ENCODE measurements at places on chromosomes 7 and 10. TPM values are rescaled to one million over a fixed set of nuclear protein-coding genes. Genes with fewer than 3 reads are reported as not detected.

DNA sequence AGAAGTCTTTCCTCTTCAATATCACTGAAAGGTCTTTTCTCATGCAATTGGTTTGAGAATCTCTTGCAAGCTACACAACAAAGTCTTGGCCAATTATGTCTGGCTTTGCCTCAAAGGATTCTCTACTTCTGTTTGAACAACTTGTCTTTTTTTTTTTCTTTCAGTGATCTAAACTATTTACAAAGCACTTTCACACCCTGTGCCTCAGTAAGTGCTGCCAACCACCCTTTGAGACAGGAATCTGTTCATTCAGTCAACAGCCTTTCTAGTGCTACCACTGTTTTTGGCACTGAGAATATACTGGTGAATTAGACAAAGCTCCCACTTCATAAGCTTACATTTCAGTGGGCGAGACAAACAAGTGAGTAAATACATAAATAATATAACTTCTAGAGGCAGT, 26.9 kb upstream of the SDK1 start:
- no peaks in the 10 kb centered on the region for H3K4me1 ChIP-seq
- no peak overlapping the region for H3K4me3 ChIP-seq
- no peak overlapping the region for H3K27ac ChIP-seq

GRCh38 chr7:116197360-116197759, 13.0 kb upstream of the TES start:
- H3K4me3 ChIP-seq, result no peak overlapping the region
- H3K36me3 ChIP-seq, result no peaks in the 10 kb centered on the region
- no peak for DNase-seq
- no peaks in the 10 kb centered on the region for H3K27me3 ChIP-seq
- no peak overlapping the region for H3K27ac ChIP-seq

DNA sequence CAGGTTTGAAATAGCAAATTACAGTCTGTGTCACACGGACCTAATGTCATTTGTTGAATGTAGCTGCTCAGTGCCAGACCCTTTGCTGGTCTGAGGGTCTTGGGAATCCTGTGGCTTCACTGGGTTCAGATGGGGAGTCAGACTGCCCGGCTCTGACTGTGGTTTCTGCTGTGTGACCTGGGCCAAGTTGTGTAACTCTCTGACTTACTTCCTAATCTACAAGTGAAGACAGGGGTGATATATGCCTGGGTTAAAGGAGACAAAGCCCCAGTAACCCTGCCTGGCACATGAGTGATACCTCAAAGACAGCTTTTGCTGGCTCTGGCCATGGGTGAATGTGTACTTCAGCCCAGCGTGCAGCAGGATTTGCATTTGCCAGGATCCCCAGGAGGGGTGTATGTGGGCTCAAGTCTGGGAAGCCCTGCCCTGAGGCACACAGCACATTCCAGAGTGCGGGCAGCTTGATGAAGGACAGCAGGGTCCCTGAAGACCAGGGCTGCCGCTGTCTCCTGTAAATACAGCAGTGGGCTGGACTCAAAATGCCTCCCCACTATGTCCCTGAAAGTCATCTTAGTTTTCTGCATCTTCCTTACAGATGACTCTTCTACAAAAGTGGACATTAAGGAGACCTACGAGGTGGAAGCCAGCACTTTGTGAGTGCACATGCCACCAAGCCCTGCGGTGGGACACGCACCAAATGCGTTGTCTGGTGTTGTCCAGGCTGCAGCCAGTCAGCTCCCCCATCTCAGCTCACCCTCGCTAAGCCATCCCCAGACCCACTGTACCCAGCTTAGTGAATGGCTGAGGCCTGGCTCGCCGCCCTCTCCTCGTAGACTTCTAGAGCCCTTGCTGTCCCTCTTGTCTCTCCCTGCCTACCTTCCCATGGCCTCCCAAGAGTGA, 16.4 kb downstream of the NACAD start:
- H3K27ac ChIP-seq, result no peak overlapping the region
- DNase-seq, result no peak
- no peaks in the 10 kb centered on the region for H3K36me3 ChIP-seq
- H3K4me1 ChIP-seq, result no peaks in the 10 kb centered on the region

GRCh38 chr7:158695056-158695455, 9.5 kb downstream of the NCAPG2 start:
- no peak overlapping the region for H3K4me3 ChIP-seq
- H3K27me3 ChIP-seq, result no peaks in the 10 kb centered on the region
- no peak overlapping the region for H3K27ac ChIP-seq

GRCh38 chr7:12303062-12303461, 92.0 kb downstream of the TMEM106B start:
- no peak for DNase-seq
- H3K4me1 ChIP-seq, result no peaks in the 10 kb centered on the region
- H3K4me3 ChIP-seq, result no peak overlapping the region
- no peaks in the 10 kb centered on the region for H3K36me3 ChIP-seq
- no peaks in the 10 kb centered on the region for H3K27me3 ChIP-seq
- no peak overlapping the region for H3K27ac ChIP-seq

DNA sequence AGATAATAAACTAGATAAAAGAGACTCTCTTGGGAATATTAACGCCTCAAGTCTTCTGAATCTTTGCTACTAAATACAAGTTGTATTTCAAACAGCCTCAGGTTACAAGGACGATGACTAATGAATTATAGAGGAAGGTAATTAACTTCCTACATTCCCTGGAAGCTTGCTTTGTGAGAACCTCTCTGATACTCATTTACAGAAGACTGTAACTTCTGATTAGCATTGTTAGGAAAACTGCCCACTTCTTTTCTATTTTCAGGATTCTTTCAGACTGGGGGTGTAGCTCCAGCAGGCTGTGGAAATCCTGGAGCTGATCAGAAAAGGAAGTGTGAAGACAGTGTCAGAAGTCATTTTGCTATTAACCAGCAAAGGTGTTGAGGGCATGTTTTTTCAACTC, 316.7 kb upstream of the NPSR1 start:
- H3K36me3 ChIP-seq, result no peaks in the 10 kb centered on the region
- no peak overlapping the region for H3K27ac ChIP-seq
- DNase-seq, result no peak
- H3K27me3 ChIP-seq, result no peaks in the 10 kb centered on the region
- H3K4me3 ChIP-seq, result no peak overlapping the region

DNA sequence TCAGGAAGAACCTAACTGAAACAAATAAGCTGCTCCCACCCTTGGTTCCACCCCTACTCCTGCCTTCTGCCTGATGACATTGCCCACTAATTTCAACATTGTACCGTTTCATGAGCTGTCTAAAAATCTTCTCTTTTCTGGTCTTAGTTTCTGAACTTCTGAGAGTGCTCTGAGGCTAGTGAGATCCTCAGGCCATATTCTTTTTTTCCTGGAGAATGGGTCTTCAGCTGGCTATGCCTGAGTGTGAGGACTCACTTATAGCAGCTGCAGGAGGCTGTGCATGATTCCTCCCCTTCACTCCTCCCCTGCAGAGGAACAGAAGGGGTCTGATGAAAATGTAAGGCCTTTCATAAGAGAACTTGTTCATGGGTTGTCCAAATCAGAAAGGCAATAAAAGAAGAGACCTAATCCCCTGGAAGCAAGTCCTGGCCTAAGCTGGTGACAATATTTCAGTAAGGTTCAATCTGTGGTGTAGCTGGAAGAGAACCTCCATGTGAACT, 11.1 kb downstream of the HOXA4 start:
- H3K27me3 ChIP-seq, result no peaks in the 10 kb centered on the region
- H3K27ac ChIP-seq, result peak overlapping the region; percentile 30
- peak; percentile 13 for DNase-seq

DNA sequence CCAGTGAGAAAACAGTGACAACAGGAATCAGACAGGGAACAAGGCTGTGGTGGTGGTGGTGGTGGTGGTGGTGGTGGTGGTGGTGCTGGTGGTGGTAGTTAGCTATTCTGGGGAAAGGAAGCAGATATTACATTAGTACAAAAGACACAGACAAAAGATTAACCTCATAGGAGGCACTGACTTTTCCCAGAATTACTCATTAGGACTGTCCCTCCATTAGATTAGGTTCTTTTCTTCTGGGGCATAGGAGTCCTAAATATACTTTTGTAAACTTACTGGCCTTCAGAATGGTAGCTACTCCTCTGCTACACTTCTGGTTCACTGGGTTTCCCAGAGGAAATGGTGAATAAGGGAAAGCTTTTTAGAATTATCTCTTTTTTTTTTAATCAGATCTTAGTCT, 156.6 kb upstream of the SEMA3D start:
- H3K27ac ChIP-seq, result no peak overlapping the region
- H3K36me3 ChIP-seq, result no peaks in the 10 kb centered on the region
- no peak overlapping the region for H3K4me3 ChIP-seq
- no peaks in the 10 kb centered on the region for H3K4me1 ChIP-seq
- no peak for DNase-seq
- H3K27me3 ChIP-seq, result no peaks in the 10 kb centered on the region

- no peaks in the 10 kb centered on the region for H3K36me3 ChIP-seq
- no peak overlapping the region for H3K27ac ChIP-seq
- no peak overlapping the region for H3K4me3 ChIP-seq
- DNase-seq, result no peak
These were observed 393.4 kb upstream of the MKI67 start for GRCh38 chr10:128519581-128519980.

- H3K27ac ChIP-seq, result no peak overlapping the region
- no peaks in the 10 kb centered on the region for H3K36me3 ChIP-seq
- DNase-seq, result no peak
- H3K4me3 ChIP-seq, result no peak overlapping the region
- no peaks in the 10 kb centered on the region for H3K27me3 ChIP-seq
These were observed 5.7 kb upstream of the GSTK1 start for GRCh38 chr7:143257501-143257900.

DNA sequence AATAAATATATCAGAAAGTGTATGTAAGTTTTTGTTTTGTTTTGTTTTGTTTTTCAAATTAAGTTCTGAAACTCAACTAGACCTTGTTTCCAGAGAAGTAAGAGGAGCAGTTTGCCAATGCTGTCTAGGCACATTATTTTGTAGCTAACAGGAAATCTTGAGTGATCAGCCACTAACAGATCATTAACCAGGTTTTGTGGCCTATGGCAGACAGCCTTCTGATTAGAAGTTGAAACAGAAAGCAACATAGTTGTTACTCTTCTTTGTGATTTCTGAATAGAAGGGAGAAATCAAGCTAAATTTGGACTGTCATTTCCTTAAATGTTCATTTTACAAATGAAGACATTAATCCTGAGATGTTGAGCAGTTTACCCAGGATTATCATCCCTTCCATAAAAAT, 142.6 kb downstream of the PLXDC2 start:
- H3K4me3 ChIP-seq, result no peak overlapping the region
- DNase-seq, result no peak
- no peaks in the 10 kb centered on the region for H3K27me3 ChIP-seq
- H3K27ac ChIP-seq, result peak overlapping the region; percentile 13
- no peaks in the 10 kb centered on the region for H3K4me1 ChIP-seq

DNA sequence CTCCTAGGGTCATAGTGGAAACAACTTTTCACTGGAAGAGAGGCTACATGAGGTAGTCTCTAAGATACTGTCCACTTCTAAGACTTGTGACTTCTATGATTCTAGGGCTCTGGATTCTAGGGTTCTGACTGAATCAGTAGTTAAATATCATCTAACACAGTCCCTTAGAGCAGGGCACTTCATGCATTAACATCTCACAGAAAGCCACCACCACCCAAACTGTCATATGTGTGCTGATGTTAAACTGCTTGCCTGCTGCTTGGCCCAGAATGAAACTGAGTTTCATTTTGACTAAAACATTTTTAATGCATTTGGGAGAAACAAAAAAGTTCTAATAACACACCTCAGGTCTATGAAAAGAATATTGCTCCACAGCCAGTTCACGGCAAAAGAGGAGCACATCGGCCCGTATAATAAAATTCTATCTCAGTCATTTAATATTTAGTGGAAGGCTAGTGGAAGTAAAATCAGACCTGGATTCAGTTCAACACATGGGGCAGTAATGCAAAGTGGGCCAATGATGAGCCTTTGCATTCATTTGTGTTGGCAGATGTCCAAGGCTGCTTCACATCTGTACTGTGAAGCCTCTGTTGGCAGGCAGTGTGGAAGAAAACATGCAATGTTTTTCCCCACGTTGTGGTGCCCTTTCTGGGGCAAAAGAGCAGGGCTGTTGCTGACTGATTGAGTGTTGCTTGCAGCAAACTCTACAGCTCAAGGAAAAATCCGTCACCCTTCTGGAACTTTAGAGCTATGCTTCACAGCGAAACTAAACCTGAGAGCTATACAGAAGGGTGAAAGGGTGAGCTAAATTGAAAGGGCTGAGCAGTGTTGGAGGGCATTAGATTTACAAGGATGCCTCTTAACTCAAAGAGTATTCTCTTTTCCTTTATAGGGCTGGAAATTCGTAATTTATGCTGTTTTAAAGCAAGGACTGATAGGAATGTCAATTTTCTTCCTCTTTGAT, 33.5 kb upstream of the AUTS2 start:
- no peaks in the 10 kb centered on the region for H3K36me3 ChIP-seq
- no peak overlapping the region for H3K27ac ChIP-seq
- H3K27me3 ChIP-seq, result no peaks in the 10 kb centered on the region
- H3K4me1 ChIP-seq, result no peaks in the 10 kb centered on the region
- DNase-seq, result peak; percentile 48

DNA sequence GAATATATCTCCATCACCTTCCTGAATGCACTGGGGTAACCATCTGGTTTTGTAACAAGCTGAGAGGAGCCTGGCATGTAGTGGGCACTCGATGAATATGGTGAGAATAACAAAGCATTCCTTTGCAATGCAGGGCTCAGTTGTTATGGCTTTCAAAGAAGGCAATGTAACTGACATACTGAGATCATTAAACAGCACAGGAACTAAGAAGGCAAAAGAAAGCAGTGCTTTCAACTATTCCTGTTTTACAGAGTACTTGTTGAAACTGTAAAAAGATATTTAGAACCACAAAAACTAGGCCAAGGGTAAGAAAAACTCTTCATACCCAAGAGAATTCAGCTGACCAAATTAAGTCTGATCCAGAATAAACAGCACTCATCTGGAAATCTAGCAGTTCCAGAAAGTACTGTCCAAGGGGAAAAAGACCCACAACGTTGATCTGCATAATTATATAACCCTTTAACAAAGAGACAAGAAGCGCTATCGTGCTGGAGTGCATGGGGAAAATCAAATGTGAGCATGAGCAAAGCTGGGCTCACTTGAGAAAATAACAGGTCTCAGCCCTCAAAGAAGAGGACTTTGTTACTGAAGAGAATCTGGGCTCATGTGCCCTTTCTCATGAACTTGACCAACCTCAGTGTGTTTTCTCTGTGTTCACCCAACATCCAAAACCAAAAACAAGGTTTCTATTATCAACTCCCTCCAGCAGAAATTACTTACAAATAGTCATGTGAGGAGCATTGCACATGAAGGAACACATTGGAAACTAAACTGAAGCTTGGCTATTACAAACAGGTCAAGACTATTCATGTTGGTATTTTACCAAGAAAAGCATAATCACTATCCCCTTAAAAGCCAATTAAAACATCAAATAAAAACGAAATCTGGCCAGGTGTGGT, 116.2 kb downstream of the AVL9 start:
- peak overlapping the region; percentile 45 for H3K27ac ChIP-seq
- H3K36me3 ChIP-seq, result no peaks in the 10 kb centered on the region
- DNase-seq, result peak; percentile 57

GRCh38 chr10:107913317-107914294, 749.1 kb upstream of the SORCS1 start:
- H3K4me1 ChIP-seq, result no peaks in the 10 kb centered on the region
- H3K27ac ChIP-seq, result no peak overlapping the region
- peak; percentile 7 for DNase-seq
- H3K27me3 ChIP-seq, result peaks cover 3% of the 10 kb centered on the region
- H3K4me3 ChIP-seq, result no peak overlapping the region

TRIM50 gene
- total RNA-seq, result 0.19 TPM

KAZALD1 gene
- total RNA-seq, result 9.8 TPM

MIOS gene
- 37.0 TPM for total RNA-seq

FOXI2 gene
- 1.1 TPM for total RNA-seq

PNLIPRP2 gene
- total RNA-seq, result not detected

TAS2R3 gene
- total RNA-seq, result 2.7 TPM

PIK3AP1 gene
- 28.4 TPM for total RNA-seq

SORCS1 gene
- total RNA-seq, result 0.76 TPM

Measured in kidney (tissue), 22 donors.